ENCODE measurements at places on chromosomes 12 and 14.

DNA sequence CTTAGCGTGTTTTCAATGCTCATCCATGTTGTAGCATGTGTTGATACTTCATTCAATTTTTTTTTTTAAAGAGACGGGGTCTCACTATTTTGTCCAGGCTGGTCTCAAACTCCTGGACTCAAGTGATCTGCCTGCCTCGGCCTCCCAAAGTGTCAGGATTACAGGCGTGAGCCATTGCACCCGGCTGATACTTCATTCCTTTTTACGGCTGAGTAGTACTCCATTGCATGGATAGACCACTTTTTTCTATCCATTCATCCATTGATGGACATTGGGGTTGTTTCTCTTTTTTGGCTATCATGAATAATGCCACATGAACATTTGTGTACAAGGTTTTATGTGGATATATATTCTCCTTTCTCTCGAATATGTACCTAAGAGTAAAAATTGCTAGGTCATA, 1.2 kb downstream of the P2RX7 start:
- DNase-seq, result no peak

DNA sequence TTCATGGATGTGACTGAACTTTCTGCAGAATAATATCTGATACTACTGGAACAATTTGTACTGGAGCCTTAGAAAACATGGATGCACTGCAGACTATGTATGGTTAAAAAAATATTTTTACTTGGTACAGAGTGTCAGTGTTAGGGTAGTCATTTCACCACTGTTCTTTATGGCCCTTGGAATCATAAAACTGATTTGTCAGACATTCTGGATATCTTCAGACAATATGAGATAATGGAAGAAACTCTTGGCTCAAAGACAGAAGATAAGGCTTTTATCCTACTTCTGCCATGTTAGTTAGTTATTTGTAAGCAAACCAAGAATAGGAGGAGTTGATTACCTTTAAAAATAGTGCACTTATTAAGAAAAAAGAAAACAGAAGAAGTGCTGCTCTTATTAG, 209.4 kb downstream of the LRIG3 start:
- no peak for DNase-seq

DNA sequence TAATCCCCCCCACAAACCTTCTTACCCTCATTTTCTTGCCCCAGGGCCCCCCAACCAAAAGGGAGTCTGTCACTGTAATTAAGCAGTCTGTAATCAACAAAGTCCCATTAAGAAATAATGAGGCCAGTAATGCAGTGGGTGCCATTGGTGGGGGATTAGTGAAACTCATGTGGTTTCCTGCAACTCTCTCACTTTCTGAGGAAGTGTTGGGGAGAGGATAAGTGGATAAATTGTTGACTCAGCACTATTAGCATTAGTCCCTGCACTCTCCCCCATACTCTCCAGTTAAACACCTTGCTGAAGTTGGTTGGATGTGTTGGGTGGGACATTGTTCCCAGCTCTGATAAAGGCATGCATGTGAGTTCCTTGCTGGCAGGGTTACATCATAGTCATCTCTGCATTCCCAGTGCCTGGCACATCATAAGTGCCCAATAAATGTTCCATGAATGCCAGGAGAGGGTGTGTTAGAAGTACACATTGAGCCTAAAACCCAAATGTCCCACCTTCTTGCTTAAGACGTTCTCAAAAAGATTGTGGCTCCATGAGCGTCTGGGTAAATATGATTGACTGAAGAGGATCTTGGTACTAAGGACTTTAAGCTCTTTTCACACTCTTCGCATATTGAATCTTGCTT, 45.8 kb upstream of the HOXC13 start:
- no peak for DNase-seq

- no peak for DNase-seq
Measured at GRCh38 chr12:14443531-14443930, 78.0 kb downstream of the ATF7IP start.

DNA sequence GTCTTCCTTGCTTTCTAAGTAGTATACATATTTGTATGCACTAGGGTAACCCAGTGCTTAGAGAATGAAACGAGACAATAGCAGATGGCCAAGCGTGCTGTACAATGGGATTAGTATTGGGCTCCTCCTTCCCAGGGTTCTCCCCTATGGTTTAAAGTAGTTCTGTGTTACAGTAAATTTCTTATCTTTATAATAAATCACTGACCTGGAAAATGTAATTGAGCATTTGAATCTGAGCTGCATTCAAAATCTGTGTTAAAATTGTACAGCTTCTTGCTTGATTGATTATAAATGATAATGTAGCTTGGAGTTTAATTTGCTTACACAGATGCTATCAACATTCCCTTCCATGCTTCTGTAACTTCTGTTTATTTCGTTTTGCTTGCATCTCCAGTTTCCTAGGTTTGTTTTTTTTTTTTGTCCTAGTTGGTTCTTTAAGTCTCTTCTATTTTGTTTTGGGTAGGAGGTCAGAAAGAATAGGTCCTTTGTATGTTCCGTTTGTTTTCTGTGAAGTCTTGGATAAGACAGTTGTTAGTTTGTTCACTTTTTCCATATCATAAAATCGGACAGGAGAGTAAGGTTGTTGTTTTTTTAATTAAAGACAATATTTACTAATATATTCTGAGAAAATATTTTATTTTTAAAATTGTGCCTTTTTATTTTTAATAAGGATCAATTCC, 171.2 kb downstream of the ERC1 start:
- DNase-seq, result no peak

GRCh38 chr14:76954394-76955190, 73.9 kb downstream of the IRF2BPL start:
- DNase-seq, result no peak

Data from activated CD4-positive, alpha-beta T cell treated with anti-CD3 and anti-CD28 coated beads for 1 hour (primary cell).